ENCODE measurements at places on chromosomes 7 and 10. TPM values are rescaled to one million over a fixed set of nuclear protein-coding genes. Genes with fewer than 3 reads are reported as not detected.

GRCh38 chr7:113120647-113121046 is 2.3 kb upstream of the SMIM30 start:
- DNase-seq = no peak

Gene TSPAN12
- total RNA-seq = 2.7 TPM

DNA sequence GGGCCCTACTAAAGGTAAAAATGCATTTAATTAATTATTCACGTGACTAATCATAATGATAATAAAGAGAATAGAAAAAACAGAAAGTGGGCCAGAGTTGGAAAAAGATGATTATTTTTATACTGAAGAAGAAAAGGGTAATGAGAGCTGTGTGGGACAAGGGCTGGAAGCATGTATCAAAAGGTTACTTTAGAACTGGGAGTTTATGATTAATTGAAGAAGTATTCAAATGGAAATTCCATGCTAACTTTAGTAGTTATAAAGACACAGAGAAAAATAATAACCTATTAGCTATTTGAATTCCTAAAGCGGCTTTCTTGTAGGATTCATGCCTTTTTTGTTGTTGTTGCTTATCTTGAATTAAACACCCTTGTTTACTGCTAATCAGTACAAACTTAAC is 49.9 kb downstream of the MKX start:
- no peak for DNase-seq

Gene PPP1R3C
- total RNA-seq = 8.7 TPM

GRCh38 chr10:88800152-88801125 is 2.1 kb upstream of the LIPM start:
- no peak for DNase-seq

All from tibial nerve (tissue), 4 donors.